Hypothalamus (tissue), 51 donors: ENCODE measurements at places on chromosomes 7 and 10.
A peak's percentile ranks its signal among the peaks of the same experiment; 100 is the strongest.

GRCh38 chr10:73911553-73912004 is 647 bp downstream of the PLAU start:
- DNase-seq, result no peak

- peak; percentile 66 for DNase-seq
These were observed 144.1 kb downstream of the C10orf105 start for GRCh38 chr10:71575451-71575850.

GRCh38 chr7:150399421-150400007 is 20.4 kb downstream of the ZNF775 start:
- no peak for DNase-seq

GRCh38 chr7:18667466-18667865 is 171.9 kb downstream of the HDAC9 start:
- no peak for DNase-seq

GRCh38 chr10:114271779-114272167 is 32.7 kb downstream of the VWA2 start:
- DNase-seq, result no peak

DNA sequence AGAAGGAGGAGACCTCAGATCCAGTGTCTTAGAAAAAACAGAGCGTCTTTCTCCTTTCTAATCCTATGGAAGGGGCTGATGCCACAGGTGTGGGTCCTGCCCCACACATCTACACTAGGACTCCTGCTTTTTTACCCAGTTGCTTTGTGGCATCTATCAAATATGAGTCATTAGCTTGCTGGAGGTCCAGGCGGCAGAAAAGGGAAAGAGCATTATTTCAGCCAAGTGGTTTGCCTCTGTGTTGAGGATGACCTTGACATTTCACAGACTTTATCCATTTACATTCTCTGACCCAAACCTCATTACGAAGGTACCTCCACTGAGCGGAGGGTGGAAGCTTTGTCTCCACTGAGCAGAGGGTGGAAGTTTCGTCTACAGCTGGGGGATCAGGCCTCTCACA is 308.4 kb upstream of the KLF6 start:
- DNase-seq, result no peak
